ENCODE measurements at places on chromosomes 6 and 20.

GRCh38 chr6:25952535-25952934, 10.1 kb upstream of the TRIM38 start:
- DNase-seq, result no peak

DNA sequence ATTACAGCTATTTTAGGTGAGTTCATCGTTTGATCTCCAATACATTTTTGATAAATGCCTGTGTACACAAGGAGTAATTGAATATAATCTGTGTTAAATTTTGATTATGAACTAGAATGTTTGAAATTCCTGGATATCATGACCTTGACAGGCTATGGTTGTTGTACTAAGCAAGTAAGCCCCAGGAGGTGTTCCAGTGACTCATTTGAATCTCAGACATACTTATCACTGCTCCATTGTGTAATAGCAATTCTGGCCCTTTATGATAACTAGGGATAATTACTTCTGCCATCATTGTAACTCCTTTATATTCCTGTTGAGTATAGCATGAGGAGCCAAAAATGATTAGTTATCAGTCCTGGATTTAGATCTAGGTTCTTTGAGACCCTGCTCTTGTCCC, 1424.6 kb upstream of the ADGRB3 start:
- DNase-seq, result no peak

DNA sequence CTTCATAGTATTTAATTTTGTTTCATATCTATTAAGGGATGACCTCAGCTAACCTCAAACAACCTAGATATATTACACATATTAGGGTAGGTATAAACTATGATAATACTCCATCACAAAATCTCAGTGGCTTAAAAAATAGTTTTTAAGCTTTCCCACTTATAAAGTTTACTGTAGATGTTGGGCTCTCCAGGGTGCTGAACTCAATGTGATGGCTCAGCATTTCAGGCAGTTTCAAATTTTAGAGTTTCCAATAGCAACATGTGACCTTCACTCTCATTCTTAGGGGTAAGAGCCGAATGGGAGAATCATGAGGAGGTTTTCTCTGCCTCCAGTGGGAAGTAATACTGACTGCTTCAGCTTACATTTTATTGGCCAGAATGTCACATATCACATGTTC, 357.3 kb downstream of the MEI4 start:
- no peak for DNase-seq

GRCh38 chr20:36971103-36971502, 19.6 kb upstream of the SAMHD1 start:
- no peak for DNase-seq

DNA sequence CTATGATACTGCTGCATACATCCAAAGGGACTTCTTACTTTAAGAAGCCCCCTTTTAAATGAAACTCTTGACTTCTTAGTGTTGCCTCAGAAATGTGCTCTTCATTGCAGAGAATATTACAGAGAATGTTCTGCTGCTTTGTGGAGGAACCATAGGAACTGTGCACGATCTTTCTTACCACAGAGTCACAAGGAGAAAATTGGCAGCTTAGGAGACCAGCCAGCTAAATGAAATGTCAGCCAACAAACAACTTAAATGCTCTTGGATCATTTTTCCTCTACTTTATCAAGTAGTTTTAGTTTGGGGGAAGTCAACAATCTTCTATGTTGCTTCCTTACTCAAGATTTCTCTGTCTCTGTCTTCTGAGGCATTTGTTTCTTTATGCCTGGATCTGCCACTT, 125.9 kb upstream of the MLIP start:
- no peak for DNase-seq

GRCh38 chr20:42483730-42484303, 705.9 kb downstream of the PTPRT start:
- no peak for DNase-seq

- DNase-seq, result no peak
Measured at GRCh38 chr6:100172322-100172713, 178.3 kb upstream of the MCHR2 start.

DNA sequence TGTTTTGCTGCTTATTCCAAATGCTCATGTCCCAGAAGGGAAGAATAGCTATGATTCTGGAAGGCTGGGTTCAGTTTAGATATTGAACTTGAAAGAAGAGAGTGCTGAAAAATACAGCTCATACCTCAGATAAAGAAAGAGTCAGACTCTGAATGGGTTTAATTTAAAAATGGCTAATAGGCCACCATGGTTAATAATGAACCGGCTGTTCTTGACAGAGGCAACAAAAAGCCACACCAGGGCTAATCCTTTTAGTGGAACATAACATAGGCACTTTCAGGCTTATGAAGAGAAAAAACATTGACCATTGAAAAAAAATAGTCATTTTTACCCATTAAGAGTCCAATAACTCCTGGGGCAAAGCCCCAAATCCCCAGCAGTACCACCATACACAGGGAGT, 59.4 kb downstream of the TNFRSF21 start:
- DNase-seq, result no peak

DNA sequence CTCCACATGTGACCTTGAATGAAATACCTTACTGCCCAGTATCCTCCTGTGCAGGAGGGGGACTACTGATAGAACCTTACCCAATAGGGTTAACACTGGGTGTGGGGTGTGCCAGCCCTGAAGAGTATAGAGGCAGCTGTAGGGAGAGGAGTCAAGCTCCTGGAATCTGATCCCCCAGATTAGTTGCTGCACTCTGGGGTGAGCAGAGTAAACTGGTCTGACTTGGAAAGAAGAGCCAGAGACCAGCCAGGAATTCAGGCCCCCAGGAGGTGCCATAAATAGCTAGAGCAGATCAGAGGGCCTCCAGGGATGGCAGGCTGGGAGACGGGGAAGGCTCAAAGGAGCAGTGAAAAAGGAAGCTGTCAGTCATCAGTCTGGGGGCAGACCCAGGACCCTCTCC, 3.5 kb upstream of the APOBEC2 start:
- no peak for DNase-seq

GRCh38 chr20:34163307-34163706, 51.3 kb upstream of the EIF2S2 start:
- no peak for DNase-seq
